Ovary (tissue), 10 donors: ENCODE measurements at places on chromosomes 3 and 15. TPM values are rescaled to one million over a fixed set of nuclear protein-coding genes. Genes with fewer than 3 reads are reported as not detected.

The MDFIC2 gene
- not detected for total RNA-seq

The THAP10 gene
- 3.6 TPM for total RNA-seq

The ICE2 gene
- total RNA-seq: 27.7 TPM

The NKTR gene
- 114 TPM for total RNA-seq

The MYL3 gene
- total RNA-seq: 3.6 TPM

The ASB14 gene
- not detected for total RNA-seq

The RAD51 gene
- 0.61 TPM for total RNA-seq

The SECISBP2L gene
- total RNA-seq: 47.0 TPM

The HCLS1 gene
- 7.0 TPM for total RNA-seq

The SYNPR gene
- not detected for total RNA-seq

The GPR87 gene
- not detected for total RNA-seq

The TNNC1 gene
- 0.80 TPM for total RNA-seq

The RLBP1 gene
- total RNA-seq: not detected

The ANKRD34C gene
- not detected for total RNA-seq

The C3orf85 gene
- not detected for total RNA-seq

The RTP3 gene
- total RNA-seq: not detected

The ADAMTS9 gene
- 44.2 TPM for total RNA-seq

The IRAK2 gene
- total RNA-seq: 1.6 TPM

The TUSC7 gene
- total RNA-seq: not detected

The PRR20G gene
- not detected for total RNA-seq

The SENP8 gene
- 1.3 TPM for total RNA-seq
